ENCODE measurements at places on chromosomes 2 and 18.

DNA sequence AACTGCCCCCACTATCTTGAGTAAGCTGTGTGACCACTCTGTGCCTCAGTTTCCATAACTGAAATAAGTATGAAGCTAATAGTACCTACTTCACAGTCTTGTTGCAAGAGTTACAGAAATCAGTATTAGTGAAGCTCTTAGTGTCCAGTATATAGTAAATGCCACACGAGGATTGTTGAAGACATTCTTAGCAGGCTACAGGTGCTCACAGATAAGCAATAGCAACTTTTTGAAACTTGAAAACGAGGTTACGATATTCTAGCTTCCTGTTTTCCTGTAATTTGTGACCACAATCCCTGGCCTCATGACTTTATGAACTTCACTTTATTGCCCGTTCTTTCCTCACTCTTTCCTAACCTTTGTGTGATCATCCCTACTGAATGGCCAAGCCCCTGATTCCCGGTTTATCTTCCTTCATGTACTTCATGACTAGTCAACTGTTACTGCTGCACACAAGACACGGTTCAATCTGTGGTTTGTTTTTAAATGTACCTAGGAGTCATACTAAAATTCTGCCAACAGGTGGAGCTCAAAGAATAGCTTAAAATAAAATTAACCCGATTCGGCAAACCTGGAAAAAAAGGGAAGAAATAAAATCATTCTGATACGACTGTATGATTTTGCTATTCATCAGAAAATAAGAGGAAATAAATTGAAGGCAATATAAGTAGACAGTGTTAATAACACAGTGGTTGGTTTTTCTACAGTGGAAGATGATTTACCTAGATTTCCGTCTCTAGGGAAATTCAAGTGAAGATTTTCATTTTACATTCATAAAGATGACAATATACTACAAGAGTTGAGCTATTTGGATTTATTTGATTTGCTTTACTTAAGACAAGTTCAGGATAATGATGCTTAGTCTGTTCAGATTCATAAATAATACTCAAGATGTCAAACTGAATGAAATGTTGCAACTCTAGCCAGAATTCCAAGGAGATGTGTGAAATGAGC, 38.1 kb upstream of the STAT1 start:
- DNase-seq = no peak

- no peak for DNase-seq
Measured at GRCh38 chr2:170298115-170298514, 120.2 kb downstream of the MYO3B start.

GRCh38 chr2:183037553-183038340, 510 bp downstream of the NCKAP1 start:
- DNase-seq = peak; percentile 2

GRCh38 chr2:71747559-71747958, 294.2 kb downstream of the DYSF start:
- DNase-seq = no peak

GRCh38 chr18:51522821-51523220, 325.3 kb upstream of the MEX3C start:
- DNase-seq = no peak

DNA sequence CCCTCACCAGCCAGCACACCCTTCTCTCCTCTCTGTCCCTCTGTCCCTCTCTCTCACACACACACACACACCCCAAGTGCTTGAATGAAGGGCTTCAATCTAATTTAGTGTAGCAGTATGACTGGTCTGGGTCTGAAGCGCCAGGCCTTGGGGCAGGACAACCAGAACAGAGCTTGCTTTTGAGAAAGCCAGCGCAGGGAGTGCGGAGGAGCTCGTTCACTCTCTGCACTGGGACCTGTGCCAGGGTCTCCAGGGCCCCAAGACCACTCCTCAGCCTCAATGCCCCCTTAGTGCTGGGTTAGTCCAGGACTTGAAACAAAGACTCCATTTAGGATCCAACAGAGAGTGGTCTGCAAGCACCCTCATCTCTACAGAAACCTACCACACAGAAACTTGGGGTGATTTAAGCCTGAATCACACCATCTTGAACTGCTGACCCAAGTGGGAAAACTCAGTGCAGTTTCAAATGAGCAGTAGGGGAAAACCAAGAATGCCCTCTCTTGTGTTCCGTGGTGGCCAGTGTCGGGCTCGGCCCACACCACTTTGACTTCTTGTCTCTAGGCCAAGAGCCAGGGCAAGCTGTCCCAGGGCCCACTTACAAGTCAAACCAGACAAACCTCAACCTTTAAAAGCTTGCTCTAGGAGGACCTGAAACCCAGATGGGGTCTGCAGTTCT, 66.6 kb upstream of the WIPF1 start:
- DNase-seq = no peak

DNA sequence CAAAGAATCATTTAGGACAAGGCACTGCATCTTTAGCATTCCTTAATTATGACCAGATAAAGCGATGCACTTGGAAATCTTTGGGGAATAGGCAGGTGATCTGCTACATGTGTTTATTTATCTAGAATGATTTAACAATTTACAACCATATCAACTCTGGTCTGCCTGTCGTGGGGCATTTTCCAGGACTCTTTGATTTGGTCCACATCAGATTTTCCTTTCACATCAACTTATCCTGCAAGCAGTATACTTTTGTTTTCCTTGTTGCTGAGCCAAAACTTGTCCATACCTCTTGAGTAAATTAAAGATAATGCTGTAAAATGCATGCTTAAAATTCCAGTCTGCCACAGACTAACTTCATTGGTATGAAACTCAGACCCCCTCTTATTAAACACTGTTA, 312.4 kb upstream of the TCF4 start:
- DNase-seq = no peak

- DNase-seq = no peak
Measured at GRCh38 chr2:39178756-39179155, 57.9 kb upstream of the SOS1 start.

GRCh38 chr2:9258501-9258900, 51.9 kb downstream of the ASAP2 start:
- no peak for DNase-seq

GRCh38 chr2:85485815-85486214, 53.2 kb upstream of the MAT2A start:
- DNase-seq = no peak

- no peak for DNase-seq
Measured at GRCh38 chr18:22469061-22469734, 51.5 kb upstream of the CTAGE1 start.

GRCh38 chr2:207317378-207317984, 151.7 kb upstream of the KLF7 start:
- no peak for DNase-seq

GRCh38 chr2:120399889-120400240, 53.9 kb downstream of the INHBB start:
- DNase-seq = no peak

GRCh38 chr2:172098650-172099471, 3.8 kb downstream of the DLX2 start:
- no peak for DNase-seq

DNA sequence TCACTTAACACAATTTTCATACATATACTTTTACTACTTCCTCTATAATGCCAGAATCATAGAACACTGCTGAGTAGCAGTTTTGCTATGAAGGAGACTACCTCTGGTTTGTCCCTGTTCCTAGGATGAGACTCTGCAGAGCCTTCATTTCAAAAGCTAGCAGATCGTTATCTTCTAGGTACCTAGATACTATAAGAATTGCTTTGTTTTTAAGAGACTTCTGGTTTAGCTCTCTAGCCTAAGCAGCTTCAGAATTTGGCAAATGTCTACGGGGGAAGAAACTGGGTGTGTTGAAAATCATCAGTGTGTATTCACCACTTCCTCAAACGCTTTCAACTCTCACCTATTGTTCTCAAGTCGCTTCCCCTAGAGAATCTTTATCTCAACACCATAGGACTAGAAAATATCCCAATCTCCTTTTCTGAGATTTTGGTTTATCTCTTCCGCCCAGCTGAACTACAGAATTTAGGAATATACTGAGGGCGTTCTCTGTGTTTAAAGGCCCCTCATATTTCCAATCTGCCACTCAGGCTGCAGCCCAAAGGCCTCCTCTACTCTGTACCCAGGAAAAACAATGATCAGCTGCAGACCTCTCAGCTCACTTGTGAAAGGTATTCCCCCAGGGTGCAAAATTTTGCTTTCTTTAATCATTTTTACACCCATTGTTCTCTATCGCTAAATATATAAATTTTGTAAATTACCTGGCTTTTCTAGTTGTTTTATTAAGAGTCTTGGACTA, 28.7 kb downstream of the SMAD2 start:
- DNase-seq = no peak

- DNase-seq = no peak
Measured at GRCh38 chr2:160087854-160088745, 25.7 kb upstream of the PLA2R1 start.

DNA sequence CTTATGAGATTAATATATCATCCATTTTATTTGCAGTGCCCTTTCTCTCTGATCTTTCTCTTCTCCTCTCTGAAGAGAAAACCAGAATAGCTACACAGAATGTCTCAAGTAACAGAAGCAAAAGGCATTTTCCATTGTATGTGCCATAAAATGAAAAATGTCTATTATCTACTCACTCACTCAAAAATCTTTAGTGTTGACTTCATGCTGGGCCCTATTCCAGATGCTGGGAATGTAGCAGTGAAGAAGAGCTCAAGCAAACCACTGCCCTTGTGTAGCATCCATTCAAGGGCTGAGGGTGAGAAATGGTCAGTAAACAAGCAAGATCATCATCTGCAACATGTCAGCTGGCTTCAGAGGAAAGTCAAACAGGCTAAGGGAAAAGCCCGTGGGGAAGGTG, 427.7 kb downstream of the METTL4 start:
- DNase-seq = no peak

- DNase-seq = no peak
Measured at GRCh38 chr2:148901142-148901541, 26.1 kb downstream of the KIF5C start.

- no peak for DNase-seq
Measured at GRCh38 chr2:100197631-100198153, 55.3 kb upstream of the AFF3 start.

- no peak for DNase-seq
Measured at GRCh38 chr2:68272246-68272994, 20.1 kb upstream of the PPP3R1 start.

GRCh38 chr2:181398000-181398399, 59.2 kb upstream of the ITGA4 start:
- DNase-seq = no peak

DNA sequence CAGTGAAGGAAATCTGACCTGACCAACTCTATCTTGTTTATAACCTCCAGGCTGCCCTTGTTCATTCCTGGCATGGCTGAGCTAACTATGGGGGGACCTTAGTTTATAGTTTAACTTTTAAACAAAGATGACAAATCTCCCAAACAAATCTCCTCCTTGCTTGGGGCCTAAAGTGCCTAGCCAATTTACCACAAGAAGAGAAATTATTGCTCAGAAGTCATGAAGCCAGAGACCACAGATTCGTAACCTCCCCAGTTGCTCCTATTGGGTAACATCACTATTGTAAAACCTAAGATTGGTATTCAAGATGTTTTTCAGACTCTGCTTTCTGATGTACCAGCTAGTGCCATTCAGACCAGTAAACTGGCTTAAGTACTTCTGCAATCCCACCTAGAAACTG, 649.4 kb upstream of the SLC8A1 start:
- DNase-seq = no peak

DNA sequence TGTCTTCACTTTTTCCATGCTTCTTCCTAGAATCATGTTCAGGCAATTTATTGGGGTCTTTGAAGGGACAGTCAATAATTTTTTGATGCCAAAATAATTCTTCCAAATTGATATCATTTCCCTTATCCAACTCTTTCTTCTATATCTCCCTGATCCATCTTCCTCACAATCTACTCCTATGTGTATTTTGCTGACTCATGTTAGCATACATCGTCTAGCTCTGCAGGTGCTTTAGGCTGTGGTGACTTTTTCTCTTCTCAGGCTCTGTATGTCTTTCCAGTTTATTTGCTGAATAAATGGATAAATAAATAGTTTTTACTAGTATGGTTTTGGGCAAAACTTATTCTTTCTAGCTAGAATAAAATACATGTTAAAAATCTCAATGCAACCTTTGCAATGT, 1650.9 kb upstream of the TMEFF2 start:
- DNase-seq = no peak

DNA sequence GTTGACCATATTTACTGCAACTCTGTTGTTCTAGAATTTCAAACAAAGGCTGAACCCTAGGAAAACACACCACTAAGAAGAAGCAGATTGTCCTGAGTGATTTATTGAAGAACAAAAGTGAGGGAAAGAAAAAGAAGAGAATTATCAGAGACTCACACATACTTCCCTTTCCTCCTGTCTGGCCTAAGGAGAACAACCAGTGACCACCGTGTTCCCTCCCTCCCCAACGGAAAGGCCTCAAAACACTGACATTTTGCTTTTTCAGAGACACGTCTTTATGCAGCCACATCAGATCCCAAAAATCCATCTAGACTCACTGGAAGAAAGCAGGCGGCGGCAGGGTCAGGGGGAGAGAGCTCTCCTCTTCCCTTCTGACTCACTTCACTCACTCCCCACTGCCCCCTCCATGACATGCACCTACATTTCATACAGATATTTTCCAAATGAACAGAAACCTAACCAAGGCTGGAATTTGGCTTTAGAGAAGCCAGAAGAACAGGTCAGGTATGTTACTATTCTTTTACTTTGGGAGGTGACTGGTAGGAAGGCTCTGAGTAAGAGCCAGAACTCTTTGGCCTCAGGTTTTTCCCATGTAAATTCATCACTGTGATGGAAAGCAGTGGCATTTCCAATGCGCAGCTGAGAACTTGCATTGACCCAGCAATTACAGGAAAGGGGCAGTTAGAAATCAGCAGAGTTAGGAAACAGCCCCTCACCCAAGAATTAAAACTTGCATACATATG, 169.9 kb downstream of the BCL11A start:
- DNase-seq = no peak

DNA sequence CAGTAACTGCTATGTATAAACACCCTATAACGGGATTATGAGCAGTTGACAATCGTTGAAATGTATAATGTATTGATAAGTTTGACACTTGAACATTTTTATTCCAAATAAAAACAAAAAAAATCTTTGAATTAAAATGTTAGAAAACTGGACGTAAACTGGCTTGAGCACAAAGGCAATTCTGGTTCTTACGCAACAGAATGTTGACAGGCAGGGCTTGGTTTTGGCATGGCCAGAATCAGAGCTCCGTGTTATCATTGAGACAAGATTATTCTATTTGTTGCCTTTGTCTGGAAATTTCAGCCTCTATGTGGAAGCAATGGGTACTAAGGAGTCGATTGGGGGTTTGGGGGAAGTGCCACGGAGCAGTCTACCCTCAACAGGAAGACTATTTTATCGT, 1028.6 kb upstream of the ZEB2 start:
- no peak for DNase-seq

DNA sequence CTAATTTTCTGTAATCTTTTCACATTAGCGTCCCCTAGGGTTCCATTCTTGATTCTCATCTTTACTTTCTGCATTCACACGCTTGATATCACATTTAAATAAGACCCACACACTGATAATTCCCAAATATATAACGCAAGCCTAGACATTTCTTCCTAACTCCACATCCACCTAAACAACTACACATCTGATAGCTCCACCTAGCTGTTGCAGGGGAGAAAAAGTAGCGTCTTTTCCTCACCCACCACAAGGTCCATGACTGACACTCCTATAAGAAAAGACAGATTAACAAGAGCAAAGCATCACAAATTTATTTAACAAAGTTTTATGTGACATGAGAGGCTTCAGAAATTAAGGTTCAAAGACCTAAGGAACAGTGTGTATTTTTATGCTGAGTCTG, 862.2 kb upstream of the DDX18 start:
- no peak for DNase-seq

Data from stimulated activated CD8-positive, alpha-beta memory T cell treated with anti-CD3 and anti-CD28 coated beads, Interleukin-4, amount 100 ng/mL, for 4 hours (primary cell).